ENCODE measurements at places on chromosomes 7 and 10.

- peak; percentile 41 for ATAC-seq
Measured at GRCh38 chr7:36182854-36183604, 30.0 kb downstream of the EEPD1 start.

- no peak for ATAC-seq
Measured at GRCh38 chr7:95491201-95491600, 5.5 kb downstream of the ASB4 start.

DNA sequence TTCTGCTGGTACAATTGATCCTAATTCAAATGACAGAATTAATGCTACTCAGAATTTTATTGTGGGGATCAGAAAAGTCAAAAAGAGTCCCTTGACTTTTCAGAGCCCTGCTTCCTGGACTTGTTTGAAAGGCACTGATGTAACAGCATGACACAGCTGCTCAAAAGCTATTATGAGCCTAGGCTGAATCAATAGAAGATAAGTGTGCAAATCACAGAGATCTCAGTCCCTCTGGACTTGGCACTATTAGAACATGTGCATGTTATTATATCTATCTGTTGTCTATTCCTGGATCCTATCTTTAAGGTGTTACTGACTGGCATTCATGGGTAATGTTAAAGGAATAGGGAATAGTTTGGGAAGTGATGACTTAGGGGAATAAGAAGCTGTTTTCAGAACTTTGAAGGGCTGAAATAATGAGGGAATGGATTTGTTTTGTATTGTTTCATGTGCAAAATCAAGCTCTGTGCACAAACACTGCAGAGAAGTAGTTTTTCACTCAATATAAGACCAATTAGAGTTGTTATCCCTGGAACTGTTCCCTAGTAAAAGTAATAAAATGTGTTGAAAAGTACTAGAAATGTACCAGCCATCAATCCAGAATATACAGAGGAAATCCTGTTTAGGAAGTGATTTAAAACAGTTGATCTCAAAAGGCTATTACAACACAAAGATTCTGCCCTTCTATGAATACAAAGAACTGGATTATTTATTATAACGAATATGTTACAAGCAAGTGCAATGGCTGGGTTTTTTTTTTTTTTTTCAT, 814.9 kb upstream of the C7orf33 start:
- ATAC-seq = no peak

DNA sequence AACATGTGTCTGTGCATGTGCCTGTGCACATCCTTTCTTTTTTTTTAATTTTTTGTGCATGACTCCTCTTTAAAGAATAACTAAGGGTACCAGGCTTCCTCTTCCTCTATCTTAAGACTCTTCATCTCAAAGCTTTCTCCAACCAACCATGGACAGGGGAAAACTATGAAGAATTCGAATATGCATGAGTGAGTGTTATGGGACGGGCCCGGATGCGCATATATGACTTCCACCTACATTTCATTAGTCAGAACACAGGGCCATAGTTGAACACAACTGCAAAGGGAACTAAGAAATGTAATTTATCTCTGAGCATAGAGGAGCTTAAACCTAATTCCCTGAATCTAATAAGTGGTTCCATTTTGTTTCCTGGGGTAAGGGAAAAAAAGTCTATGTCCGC, 270.3 kb upstream of the SORCS1 start:
- peak; percentile 86 for ATAC-seq

DNA sequence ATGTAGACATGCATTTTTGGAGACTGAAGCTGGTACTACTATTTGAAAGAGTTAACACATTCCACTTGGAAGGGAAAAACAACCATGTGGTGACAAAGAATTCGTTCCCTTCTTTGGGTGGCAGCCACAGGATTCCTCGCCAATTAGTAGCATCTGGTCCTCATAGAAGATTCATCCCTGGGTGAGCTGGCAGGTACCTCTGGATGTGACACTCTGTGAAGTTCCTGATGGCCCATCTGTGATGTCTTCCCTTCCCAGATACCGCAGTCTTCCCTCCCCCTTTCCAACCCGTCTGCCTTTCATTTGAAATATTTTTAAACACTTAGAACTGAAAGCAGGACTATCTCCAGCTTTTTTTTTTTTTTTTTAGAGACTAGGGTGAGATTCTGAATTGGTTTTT, 569.5 kb downstream of the TYW1 start:
- no peak for ATAC-seq

GRCh38 chr10:78416031-78417011, 382.7 kb downstream of the RPS24 start:
- no peak for ATAC-seq

- no peak for ATAC-seq
Measured at GRCh38 chr10:43350686-43351085, 20.8 kb upstream of the FXYD4 start.

GRCh38 chr7:28739128-28739527, 219.0 kb downstream of the TRIL start:
- no peak for ATAC-seq

- no peak for ATAC-seq
Measured at GRCh38 chr10:58481569-58482109, 31.0 kb upstream of the BICC1 start.

GRCh38 chr10:30151581-30152389, 92.4 kb upstream of the JCAD start:
- ATAC-seq = no peak

DNA sequence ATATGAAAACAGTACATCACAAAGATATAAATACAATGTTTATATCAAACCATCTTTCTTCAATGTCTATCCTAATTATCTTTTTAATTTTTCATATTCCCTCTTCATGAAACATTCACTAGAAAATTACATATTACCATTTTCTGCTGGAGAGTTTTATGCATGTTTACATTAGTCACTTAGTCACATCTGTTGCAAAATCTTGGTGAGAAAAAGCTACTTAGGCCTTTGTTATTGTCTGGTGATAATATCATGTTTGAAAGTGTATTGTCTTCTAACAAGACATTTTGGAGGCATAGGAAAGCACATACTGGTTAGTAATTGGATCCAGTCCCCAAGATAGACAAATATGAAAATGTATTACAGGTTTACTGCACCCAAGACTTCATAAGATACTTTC, 163.6 kb downstream of the GNAI1 start:
- no peak for ATAC-seq

DNA sequence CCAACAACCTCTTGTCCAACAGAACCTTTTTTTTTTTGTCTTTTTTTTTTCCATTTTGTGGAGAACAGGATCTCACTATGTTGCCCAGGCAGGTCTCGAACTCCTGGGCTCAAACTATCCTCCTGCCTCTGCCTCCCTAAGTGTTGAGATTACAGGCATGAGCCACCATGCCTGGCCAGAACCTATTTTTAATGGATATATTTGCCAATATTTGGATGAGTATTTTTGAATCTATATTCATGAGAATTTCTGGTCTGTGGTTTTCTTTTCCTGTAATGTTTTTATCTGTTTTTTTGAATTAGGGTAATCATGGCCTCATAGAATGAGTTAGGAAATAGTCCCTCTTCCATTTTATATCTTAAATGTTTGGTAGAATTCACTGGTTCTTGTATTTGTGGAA, 70.4 kb upstream of the RET start:
- no peak for ATAC-seq

DNA sequence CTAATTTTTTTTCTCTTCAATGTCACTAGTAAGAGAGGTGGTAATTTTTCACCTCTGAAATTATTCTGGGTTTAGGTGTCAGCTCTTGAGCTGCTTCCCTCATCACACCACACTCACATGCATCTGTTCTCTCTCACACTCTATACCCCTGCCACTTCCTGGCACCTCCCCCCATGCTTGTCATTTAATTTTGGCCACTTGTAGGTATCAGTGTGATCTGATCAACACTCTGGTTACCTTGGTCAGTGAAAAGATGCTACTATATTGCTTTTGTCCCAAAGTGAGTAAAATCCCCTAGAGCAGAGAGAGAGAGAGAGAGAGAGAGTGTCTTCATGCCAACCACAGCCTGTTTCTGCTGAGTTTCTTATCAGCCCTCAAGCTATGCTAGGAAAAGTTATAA, 42.5 kb downstream of the STK17A start:
- peak; percentile 85 for ATAC-seq

DNA sequence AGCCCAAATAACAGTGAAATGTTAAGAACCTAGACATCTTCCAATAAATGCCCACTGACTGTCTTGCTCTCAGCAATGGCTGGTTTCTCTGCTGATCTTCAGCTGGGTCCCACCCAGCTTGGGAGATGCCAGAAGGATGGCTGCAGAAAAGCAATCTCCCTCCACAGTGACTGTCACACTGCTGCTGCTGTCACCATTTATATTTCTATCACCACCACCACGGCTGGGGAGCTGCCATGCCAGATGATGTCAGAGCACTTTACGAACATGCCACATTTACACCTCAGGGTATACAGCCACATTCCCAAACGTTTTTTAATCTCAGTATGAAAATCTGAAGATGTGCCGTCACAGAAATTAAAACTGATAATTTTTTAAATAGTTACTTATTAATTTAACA, 29.8 kb upstream of the FRMD4A start:
- no peak for ATAC-seq

- ATAC-seq = peak; percentile 51
Measured at GRCh38 chr7:150396851-150397260, 17.7 kb downstream of the ZNF775 start.

DNA sequence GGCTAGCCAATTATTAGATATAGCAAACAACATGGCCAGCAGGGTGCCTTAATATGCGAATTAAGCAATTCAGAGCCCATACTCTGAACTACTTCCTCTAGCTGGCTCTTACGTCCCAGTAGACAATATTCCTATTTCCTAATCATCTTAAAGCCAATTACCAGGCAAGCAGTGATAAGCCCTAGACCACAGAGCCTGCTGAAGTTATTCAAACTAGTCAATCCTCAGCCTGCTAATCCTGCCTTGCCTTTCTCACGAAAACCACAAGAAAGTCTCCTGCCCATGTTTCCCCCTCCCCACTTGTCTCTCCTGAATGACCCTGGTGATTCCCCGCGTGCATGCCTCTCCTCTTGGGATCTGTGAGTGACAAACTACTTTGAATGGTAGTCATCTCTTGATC, 86.8 kb upstream of the CACNA2D1 start:
- ATAC-seq = no peak

GRCh38 chr10:64275001-64275400, 753.8 kb downstream of the REEP3 start:
- no peak for ATAC-seq

DNA sequence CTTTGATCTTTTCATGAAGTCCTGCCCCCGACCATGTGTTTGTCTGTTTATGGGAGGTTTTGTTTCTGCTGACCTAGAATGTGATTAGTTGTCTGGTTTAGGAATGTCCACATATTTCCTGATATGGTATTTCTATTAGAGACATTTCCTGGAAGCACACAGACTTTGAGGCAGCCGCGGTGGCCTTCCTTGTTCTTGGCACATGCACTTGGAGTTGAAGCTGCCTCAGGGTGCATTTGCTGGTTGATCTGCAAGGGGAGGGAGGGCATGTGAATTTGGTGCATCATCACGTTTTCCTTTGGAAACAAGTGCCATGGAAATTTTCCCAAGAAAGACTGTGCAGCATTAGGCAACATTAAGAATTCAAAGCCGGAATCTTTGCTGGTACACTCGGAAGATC, 328.7 kb downstream of the PAXIP1 start:
- no peak for ATAC-seq

DNA sequence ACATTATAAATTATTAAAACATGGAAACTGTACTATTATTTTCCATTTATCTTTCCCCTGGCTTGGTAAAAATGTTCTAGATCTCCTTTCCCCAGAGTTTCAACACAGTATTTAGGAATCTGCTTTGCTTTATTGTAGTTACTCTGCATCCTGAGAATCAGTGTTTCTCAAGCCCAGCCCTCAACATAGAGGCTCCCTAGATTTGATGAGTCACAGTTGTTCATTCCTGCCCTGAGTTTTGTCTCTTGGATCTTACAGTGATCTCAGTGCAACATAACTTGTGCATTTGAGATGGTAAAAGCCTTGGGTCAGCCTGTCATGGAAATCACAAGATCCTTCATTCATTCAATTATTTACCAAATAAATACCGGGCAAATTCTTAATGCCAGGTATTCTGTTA, 63.0 kb downstream of the VAX1 start:
- ATAC-seq = no peak

- ATAC-seq = no peak
Measured at GRCh38 chr10:73398024-73398423, 15.8 kb downstream of the ANXA7 start.

GRCh38 chr10:25839683-25840082, 94.3 kb upstream of the MYO3A start:
- no peak for ATAC-seq

GRCh38 chr7:108613147-108613948, 43.7 kb downstream of the DNAJB9 start:
- no peak for ATAC-seq

DNA sequence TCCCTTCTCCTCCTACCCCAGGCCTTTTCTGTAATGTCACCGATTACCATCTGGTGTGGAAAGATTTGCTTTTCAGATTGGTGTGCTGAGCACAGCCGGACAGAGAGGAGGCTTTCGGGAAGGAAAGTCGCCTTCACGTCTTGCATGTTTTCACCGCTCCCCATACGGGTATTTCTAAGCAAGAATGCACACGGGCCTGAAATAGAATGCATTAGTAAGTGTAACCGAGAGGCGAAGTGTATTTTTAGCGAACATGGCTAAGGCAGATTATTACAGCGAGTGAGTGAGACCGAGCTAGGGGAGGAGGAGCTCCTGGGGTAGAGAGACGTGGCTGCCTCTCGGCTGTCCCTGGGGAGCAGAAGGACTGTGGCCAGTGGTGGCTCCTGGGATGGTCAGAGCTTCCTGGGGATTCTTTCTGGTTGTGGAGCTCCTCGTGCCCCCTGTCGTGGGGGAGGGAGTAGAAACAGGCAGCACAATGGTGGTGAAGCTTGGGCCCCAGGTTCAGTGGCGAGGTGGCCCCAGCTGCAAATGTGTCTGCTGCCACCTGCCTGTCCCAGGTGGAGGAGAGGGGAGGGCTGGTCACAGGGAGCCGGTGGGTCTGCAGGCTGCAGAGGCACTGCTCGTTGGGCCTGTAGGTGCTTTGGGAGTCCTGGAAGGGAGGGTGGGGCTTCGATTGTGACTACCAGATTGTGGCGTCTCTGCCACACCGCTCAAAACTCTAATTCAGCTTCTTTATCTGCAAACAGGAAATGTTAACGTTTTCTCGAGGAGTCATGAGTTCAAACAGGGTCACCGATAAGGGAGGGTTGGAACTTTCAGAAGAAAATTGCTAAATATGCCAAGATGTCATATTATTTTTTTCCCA, 135.8 kb downstream of the CAMK1D start:
- peak; percentile 90 for ATAC-seq

GRCh38 chr7:125396466-125397151, 467.0 kb upstream of the POT1 start:
- ATAC-seq = no peak

- peak; percentile 64 for ATAC-seq
Measured at GRCh38 chr10:110260746-110261477, 43.8 kb downstream of the SMNDC1 start.

- no peak for ATAC-seq
Measured at GRCh38 chr10:48716416-48716815, 31.7 kb downstream of the WDFY4 start.

DNA sequence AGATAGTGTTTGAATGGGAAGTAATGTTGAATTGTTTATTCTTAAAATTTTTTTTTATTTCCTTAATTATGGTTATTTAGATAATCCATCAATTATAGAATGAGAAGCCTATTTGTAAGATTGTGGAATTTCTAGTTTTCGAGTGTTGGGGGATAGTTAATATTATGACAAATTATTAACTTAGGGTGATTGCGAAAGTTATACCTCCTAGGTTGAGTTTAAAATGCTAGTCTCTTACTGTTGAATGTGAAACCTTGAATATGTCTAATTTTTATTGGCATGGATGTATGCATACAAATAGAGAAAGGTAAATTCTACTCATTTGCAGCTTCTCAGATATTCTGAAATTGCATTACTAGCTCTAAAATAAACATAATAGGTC, 43.2 kb downstream of the BICC1 start:
- no peak for ATAC-seq
